ENCODE measurements at places on chromosomes 12 and 14. TPM values are rescaled to one million over a fixed set of nuclear protein-coding genes. Genes with fewer than 3 reads are reported as not detected.

EGLN3 gene
- total RNA-seq: 5.3 TPM

FAM222A gene
- 5.1 TPM for total RNA-seq

BMAL2 gene
- total RNA-seq: 15.7 TPM

FAM186B gene
- total RNA-seq: 0.16 TPM

OTX2 gene
- total RNA-seq: not detected

ENO2 gene
- total RNA-seq: 40.0 TPM

ZNF705A gene
- total RNA-seq: not detected

AQP6 gene
- total RNA-seq: not detected

MIPOL1 gene
- total RNA-seq: 3.4 TPM

SIX6 gene
- total RNA-seq: not detected

VPS33A gene
- total RNA-seq: 20.3 TPM

SYNDIG1L gene
- total RNA-seq: not detected

BDKRB2 gene
- total RNA-seq: 1.7 TPM

KRT1 gene
- total RNA-seq: not detected

DENR gene
- 57.3 TPM for total RNA-seq

TSPAN19 gene
- not detected for total RNA-seq

FAR2 gene
- not detected for total RNA-seq

INSM2 gene
- total RNA-seq: 0.05 TPM

PLEKHD1 gene
- total RNA-seq: not detected

VDR gene
- 3.0 TPM for total RNA-seq

TIMELESS gene
- 37.5 TPM for total RNA-seq

DPF3 gene
- 0.06 TPM for total RNA-seq

KRT3 gene
- total RNA-seq: 0.08 TPM

ATP5F1B gene
- 886 TPM for total RNA-seq

SRRM4 gene
- not detected for total RNA-seq

NELL2 gene
- 0.06 TPM for total RNA-seq

All from A549 treated with GW870086 at 1 μM for 4 hours (cell line).